ENCODE measurements at places on chromosomes 2 and 18.
A peak's percentile ranks its signal among the peaks of the same experiment; 100 is the strongest.

DNA sequence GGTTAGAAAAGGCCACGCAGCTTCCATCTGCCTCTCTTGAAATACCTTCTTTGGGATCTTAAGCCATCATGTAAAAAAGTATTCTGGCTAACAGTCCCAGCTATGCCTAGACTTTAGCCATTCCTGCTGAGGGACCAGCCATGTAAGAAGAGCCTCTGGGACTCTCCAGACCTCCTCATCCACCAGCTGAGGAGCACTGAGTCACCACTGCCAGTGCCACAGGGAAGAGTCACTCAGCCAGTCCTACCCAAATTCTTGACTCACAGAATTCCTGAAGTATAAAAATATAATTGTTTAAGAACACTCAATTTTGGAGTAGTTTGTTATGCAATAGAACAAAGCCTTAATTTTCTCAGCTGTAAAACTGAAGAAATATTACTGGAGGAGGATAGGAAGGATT, 436.7 kb downstream of the ZEB2 start:
- no peak for DNase-seq
- H3K4me1 ChIP-seq: peaks cover 13% of the 10 kb centered on the region
- H3K36me3 ChIP-seq: no peaks in the 10 kb centered on the region
- no peak overlapping the region for H3K27ac ChIP-seq
- no peak overlapping the region for H3K4me3 ChIP-seq

DNA sequence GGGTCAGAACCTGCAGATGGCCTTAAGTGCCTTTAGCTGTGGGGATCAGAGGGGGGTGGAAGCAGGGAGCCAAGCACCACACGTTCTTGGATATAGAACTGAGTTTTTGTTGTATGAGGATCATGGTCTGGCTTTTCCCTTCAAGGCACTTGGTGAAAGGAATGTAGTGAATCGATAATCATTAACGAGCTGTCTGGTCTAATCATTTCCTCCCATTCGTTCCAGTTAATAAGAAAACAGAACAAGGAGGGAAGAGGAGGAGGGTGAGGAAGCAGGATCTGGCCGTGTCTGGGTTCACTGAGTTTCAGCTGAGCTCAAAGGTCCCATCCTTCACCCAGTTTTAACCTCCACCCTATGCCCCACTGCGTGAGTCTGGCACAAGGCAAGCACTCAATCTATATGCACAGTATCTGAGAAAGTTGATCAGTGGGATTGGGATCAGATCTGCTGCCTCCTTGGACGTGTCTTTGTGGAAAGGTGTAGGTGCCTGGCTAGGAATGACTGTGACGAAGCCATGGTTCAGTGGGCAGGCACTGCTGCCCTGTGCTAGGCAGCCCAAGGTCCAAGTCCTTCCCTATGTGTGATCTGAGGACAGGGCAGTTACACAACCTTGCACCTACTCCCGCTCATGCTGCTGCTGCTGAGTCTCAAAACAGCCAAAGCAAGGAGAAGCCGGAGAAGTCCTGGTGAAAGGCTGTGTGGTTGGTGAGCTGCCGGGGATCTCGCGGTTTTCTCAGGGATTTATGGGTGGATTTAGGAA, 54.8 kb downstream of the GALNT14 start:
- no peak for DNase-seq
- H3K4me3 ChIP-seq: no peak overlapping the region
- no peak overlapping the region for H3K27ac ChIP-seq
- peaks cover 21% of the 10 kb centered on the region for H3K27me3 ChIP-seq
- no peaks in the 10 kb centered on the region for H3K36me3 ChIP-seq

DNA sequence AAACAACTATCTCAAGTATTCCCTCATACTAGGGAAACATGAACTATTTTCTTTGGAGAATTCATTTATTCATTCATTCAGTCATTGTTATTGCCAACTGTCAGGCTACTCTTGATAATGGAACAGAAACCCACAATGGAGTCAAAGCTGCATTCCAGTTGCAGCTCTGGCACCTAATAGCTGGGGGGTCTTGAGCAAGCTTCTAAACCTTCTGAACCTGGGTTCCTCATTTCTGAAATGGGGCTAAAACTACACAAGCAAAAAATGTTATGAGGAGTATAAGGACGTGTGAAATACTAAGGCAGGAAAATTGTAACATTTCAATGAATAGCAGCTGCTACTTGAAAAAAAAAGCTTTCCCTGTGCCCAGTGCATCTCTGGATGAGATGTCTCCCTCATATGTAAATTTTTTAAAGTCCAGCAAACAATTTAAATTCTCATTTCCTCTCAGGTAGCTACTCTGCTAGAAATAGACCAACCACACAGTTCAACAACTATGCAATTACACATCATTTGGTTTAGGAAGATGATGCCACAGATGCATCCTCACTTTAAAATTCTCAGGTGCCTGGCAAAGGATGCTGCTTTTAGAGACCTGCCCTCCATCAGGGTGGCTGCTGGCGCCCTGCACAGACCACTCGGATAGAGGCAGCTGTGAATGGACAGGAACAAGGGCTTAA, 38.5 kb downstream of the SPRED2 start:
- no peak for DNase-seq
- H3K27ac ChIP-seq: no peak overlapping the region
- H3K27me3 ChIP-seq: no peaks in the 10 kb centered on the region
- H3K4me3 ChIP-seq: no peak overlapping the region

DNA sequence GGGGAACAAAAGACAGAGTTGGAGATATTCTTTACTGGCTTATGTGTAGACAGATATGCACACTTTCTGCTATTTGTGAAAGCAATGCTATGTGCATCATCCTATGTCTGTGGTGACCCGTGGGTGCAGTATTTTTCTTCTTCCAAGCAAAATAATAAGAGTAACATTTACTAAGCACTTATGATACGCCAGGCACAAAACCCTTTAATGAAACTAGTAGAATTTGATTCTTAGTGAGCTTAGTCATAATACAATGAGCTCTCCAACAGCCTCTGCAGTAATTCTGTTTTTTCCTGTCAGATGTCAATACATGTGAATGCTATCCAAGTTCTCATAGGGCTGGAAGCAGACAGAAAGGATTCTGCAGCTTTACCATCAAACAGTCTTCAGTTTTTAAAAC, 130.6 kb downstream of the RAD51AP2 start:
- H3K36me3 ChIP-seq: no peaks in the 10 kb centered on the region
- H3K4me1 ChIP-seq: no peaks in the 10 kb centered on the region
- H3K27me3 ChIP-seq: no peaks in the 10 kb centered on the region
- no peak for DNase-seq
- no peak overlapping the region for H3K4me3 ChIP-seq

DNA sequence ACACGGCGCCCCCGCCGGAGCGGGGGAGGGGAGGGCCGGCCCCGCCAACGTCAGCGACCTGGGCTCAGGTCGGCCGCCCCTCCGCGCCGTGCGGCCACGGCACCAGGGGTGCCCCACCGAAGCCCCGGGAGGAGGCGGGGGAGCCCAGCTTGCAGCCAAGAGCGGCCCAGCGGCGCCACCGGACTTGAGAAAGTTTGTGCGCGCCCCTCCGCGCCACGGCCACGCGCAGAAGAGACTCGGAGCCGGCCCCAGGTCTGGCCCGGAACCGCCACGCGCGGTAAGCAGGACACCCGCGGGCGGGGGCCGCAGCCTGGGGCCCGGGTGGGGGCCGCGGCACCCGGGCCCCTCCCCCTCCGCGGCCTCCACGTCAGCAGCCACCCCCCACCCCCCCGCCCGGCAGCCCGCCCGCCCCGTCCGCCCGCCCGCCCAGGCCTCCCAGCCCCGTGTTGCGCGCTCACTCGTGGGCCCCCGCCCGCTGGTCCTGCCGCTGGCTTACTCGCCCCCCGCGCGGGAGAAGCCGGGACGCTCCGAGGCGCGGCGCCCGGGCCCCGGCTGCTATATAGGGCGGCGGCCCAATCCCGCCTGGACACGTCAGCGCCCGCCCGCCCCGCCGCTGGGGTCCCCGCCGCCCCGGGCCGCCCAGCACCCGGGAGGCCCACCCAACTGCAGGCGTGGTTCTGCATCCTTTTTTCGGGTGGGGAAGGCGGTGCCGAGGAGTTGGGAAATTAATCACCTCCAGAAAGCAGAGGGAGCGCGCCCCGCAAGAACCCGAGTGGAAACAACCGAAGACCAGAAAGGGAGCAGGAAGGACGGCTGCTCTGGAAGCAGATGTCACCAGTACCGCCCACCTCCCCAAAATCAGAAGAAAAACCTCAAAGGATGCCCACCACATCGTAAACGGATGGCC, 42.9 kb downstream of the HDLBP start:
- H3K4me3 ChIP-seq: peak overlapping the region; percentile 96
- peak; percentile 81 for DNase-seq
- H3K27ac ChIP-seq: peak overlapping the region; percentile 95
- peaks cover 12% of the 10 kb centered on the region for H3K36me3 ChIP-seq
- no peaks in the 10 kb centered on the region for H3K27me3 ChIP-seq

DNA sequence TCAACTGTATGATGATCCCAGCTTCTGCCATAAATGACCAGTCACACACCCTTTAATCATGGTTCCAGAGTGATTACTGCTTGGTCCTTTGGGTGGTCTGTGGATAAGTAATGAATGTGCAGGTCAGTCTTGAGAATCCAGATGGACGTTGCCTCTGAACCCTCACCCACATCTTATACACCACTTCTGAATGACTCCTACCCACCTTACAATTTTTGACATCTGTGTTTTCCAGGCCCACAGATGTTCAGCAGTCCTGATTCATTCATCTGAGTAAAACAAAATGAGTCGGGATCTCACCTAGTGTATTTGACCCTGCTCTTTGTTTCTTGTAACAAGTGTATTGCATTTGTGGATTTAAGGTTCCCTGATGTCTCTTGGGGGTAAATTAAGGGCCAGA, 194.1 kb upstream of the CCDC68 start:
- no peak overlapping the region for H3K4me3 ChIP-seq
- no peaks in the 10 kb centered on the region for H3K4me1 ChIP-seq

DNA sequence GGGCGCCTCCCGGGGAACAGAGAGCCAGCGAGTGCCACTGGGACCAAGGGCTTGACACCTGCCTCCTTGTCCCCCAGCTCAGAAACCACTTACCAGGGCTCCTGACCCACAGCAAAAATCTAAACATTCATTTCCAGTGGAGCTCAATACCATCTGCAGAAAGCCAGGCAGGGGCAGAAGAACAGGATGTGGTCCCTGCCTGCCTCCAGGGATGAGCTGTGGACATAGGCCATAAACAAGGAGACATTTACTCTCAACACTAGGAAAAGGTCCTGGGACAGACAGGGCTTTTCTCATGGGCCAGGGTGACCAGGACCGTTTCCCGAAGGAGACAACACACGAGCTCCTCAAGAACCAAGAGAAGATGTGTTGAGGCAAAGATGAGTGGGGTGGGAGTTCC, 203.0 kb downstream of the CTIF start:
- no peak overlapping the region for H3K4me3 ChIP-seq
- no peak for DNase-seq
- H3K4me1 ChIP-seq: peaks cover 55% of the 10 kb centered on the region
- peak overlapping the region; percentile 37 for H3K27ac ChIP-seq
- no peaks in the 10 kb centered on the region for H3K36me3 ChIP-seq

DNA sequence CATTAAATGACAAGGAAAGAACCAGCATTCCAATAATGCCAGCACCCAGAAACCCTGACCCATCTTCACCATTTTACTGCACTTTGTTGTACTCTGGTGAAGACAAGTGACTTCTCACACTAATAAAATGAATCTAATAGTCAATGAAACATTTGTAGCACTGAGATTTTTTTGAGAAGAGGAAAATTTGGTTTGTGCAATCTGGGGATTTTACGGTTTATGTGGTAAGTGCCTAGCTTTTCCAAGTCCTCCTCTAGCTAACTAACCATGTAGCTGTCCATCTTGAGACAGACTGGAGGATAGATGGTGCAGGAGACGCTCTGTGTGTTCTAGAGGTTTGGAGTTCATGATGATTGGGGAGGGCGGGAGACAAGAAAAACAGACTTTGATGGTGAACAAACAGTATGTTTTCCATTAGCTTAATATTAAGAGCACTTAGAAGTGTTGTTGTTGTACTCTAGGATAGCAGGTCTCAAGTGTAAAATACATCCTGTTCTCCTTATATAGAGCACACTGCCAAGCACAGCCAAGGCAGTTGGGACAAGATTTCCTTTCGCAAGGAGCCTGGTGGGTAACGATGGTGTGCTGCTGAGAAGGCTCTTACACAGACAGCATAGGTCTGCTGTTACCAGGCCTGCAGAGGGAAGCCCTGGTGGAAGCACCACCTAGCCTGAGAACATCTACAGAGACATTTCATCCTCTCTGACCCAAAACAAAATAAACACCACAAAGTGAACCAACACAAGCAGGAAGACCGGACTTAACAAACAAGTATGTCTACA, 83.7 kb downstream of the BCL11A start:
- no peak for DNase-seq
- peaks cover 53% of the 10 kb centered on the region for H3K4me1 ChIP-seq
- H3K36me3 ChIP-seq: no peaks in the 10 kb centered on the region
- no peaks in the 10 kb centered on the region for H3K27me3 ChIP-seq
- H3K27ac ChIP-seq: no peak overlapping the region

- peaks cover 49% of the 10 kb centered on the region for H3K4me1 ChIP-seq
- peak overlapping the region; percentile 92 for H3K4me3 ChIP-seq
Measured at GRCh38 chr2:161159456-161160225, 587 bp upstream of the TANK start.

GRCh38 chr2:127146071-127146725, 39.2 kb upstream of the BIN1 start:
- H3K27ac ChIP-seq: no peak overlapping the region
- H3K36me3 ChIP-seq: no peaks in the 10 kb centered on the region
- peaks cover 28% of the 10 kb centered on the region for H3K4me1 ChIP-seq
- DNase-seq: no peak
- no peak overlapping the region for H3K4me3 ChIP-seq
- peaks cover 9% of the 10 kb centered on the region for H3K27me3 ChIP-seq

- peaks cover 7% of the 10 kb centered on the region for H3K4me1 ChIP-seq
- no peaks in the 10 kb centered on the region for H3K36me3 ChIP-seq
- peak overlapping the region; percentile 51 for H3K27ac ChIP-seq
Measured at GRCh38 chr18:48186131-48186766, 222.9 kb downstream of the ZBTB7C start.

DNA sequence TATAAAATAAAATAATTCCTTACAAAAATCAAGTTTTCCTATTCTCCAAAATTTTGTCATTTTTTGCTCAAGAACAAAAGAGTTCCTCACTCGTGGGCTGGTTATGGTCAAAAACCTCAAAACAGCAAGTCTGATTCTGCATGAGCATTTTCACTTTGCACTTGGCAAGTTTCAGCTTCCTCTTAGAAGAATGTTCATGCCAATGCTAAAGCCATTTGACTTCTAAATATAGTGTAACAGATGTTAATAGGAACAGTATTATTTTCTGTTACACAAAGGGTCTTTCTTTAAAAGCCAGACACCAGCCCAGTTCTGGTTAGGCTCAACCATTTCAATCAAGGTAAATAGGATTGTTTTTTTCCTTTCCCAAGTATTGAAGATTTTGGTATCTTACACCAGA, 261.3 kb upstream of the CCDC68 start:
- no peak for DNase-seq
- H3K4me1 ChIP-seq: peaks cover 16% of the 10 kb centered on the region
- H3K4me3 ChIP-seq: no peak overlapping the region
- peaks cover 14% of the 10 kb centered on the region for H3K36me3 ChIP-seq
- peak overlapping the region; percentile 61 for H3K27ac ChIP-seq

- no peaks in the 10 kb centered on the region for H3K27me3 ChIP-seq
- peak overlapping the region; percentile 62 for H3K27ac ChIP-seq
- no peak overlapping the region for H3K4me3 ChIP-seq
- H3K36me3 ChIP-seq: peaks cover 7% of the 10 kb centered on the region
- peaks cover 76% of the 10 kb centered on the region for H3K4me1 ChIP-seq
Measured at GRCh38 chr2:134368009-134368817, 114.3 kb downstream of the MGAT5 start.
